ENCODE measurements at places on chromosomes 3 and 15.

- no peak for DNase-seq
These were observed 239.0 kb upstream of the LRTM1 start for GRCh38 chr3:55166576-55167555.

DNA sequence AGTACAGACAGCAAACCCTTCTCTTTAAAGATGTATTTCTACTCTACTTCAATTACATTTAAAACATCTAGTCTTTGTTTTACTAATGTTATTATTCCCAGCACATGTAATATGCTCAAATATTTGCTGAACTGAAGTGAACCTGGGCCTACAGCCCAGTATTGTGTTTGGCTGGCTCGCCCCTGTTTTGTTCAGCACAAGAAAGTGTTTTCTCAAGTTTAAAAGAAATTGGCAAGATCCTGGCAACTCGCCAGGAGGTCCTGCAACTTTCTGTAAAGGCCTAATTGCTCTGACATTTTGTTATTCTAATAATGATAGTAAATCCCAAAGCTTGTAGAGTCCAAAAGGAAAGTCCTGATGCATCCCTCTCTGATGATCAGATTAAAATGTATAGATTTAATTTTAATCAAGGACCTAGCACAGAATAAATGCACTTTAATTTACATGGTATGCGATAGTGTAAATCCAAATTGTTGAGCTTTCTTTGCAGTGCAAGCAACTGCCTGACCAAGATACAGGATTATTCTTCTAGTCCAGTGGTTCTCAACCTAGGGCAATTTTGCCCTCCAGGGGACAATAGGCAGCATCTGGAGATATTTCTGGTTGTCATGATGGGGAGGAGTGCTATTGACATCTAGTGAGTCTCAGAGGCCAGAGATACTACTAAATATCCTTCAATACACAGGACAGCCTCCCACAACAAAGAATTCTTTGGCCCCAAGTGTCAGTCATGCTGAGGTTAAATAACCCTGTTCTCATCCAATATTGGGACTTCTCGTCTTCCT, 35.7 kb upstream of the TMOD3 start:
- no peak for DNase-seq

DNA sequence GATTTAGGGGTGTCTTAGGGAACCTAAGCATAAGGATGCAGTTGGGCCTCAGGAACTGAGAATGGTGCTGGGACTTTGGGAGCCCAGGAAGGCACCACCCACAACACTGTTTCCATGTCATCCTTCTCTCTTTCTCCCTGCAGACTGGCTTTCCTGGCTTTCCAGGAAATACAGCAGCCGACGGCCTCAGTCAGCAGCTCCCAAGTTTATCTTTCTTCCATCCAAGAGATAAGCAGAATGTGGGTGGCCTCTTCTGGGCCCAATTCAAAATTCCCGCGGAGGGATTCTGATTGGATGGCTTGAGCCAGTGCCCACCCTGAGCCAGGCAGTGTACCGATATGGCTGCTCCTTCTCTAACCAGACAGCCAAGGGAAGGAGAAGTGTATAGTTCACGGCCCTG, 4.5 kb upstream of the CLN6 start:
- no peak for DNase-seq

DNA sequence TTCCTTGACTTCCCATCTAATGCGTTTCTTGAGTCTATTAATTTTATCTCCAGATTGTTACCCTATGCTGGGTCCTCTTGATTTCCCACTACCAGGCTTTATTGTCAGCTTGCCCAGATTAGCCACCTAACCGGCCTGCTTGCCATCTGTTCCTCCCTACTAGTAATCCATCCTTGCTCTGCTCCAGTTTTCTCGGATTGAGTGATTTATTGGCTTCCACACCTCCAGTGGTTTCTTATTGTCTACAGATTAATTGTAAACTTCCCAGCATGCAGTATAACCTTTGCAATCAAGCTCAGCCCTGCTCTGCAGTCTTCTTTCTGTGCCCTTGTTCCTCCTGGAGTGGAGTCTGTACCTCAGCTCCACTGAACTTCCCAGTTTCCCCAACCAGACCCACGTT, 63.4 kb downstream of the ARHGEF26 start:
- DNase-seq: peak; percentile 47

- no peak for DNase-seq
These were observed 490.4 kb upstream of the PROK2 start for GRCh38 chr3:72275331-72275751.

DNA sequence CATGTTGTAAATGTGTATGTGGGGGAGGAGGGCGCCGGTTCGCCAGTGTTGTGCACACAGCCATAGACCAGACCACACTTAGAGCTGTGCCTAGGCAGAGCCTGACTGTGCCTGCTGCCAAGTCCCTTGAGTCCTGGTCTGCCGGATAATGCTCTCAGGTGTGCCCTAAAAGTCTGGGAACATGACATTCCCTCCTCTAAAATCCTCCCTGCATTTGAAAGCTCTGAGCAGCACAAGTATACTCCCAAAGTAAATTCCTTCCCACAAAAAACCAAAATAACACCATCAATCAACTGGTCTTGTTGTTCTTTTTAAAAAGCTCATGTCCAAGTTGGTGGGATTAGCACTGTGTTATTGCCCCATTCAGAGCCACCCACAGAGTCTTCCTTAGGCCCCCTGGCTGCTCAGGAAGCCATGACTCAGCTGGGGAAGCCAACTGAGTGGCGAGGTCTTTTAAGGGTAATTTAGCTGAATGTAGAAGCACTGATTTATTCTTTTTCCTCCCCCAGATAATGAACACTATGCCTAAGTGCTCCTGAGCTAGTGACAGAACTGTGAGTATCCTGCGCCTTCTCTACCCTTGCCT, 147.8 kb upstream of the MCTP2 start:
- DNase-seq: no peak

DNA sequence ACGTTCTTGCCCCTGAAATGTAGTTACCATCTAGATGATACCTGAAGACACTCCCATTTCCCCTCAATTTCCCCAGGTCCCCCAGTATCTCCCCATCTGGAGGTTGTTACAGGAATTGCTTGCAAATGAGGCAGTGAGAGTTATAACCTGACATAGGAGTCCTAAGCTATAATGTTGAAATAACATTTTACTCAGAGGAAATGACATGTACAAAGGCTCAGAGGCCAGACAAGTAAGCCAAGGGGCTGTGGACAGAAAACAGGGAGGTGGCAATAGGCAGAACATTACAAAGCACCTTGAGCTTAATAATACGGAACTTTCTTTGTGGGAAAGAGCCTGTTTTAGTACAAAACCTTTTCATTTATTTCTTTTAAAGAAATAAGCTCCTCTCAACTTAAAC, 171.9 kb downstream of the FRMD5 start:
- no peak for DNase-seq

DNA sequence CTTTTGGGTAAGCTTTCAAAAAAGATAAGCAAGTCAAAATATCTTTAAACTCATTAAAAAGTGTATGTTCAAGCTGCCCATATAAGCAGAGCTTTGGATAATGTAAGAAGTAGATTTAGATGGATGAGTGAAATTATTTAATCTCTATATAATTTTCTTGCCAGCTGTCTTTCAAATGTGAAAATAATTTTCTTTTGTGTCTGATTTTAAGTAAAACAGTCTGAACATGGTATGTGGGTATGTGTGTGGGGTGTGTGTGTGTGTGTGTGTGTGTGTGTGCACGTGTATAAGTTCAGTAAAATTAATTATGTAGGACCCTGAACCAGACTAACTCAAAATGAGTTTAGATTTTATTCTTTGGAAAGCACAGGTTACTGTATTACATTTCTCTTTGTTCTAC, 155.2 kb upstream of the CGNL1 start:
- DNase-seq: no peak

GRCh38 chr15:88250826-88251225, 5.7 kb downstream of the NTRK3 start:
- no peak for DNase-seq

- DNase-seq: no peak
These were observed 5.3 kb downstream of the COPG1 start for GRCh38 chr3:129254536-129255230.

- DNase-seq: no peak
These were observed 84.2 kb upstream of the WNT5A start for GRCh38 chr3:55571216-55571813.

- DNase-seq: no peak
These were observed 357.5 kb upstream of the CADM2 start for GRCh38 chr3:84601303-84601702.

- no peak for DNase-seq
These were observed 364.0 kb upstream of the RBMS3 start for GRCh38 chr3:28916713-28917499.

DNA sequence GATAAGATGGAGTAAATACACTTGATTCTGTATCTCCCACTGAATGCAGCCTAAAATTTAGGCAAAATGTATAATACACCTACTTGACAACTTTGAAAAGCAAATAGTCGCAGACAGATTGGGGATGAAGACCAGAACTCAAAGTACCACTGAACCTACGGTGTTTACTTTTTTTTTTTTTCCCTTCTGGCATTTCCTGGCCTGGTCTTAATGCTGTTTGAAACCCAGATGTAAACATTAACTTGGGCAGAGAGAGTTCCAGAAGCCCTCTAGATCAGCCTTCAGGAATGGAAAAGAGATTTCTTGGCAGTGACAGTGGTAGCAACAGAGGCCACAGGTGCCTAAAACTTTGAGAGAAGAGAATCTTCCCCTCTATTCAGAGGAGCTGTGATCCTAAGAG, 27.8 kb downstream of the ALPK3 start:
- DNase-seq: no peak

DNA sequence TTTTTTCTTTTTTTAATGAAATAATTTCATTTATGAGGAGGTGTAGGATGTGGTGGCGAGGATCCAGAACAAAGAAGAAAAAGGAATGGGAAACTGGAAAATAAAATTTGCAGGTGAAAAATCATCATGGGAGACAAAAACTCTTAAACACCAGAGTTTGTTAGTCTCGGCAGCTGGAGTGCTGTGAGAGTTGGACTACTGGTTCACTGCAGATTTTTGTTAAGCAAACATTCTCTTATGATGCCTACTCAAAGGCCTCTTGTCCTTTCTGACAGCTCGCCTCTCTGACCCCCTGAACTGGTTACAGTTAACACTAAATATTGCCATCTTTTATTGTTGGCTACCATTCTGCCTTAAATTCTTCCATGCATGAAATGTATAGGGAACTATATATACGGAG, 152.4 kb upstream of the DPH6 start:
- DNase-seq: no peak

DNA sequence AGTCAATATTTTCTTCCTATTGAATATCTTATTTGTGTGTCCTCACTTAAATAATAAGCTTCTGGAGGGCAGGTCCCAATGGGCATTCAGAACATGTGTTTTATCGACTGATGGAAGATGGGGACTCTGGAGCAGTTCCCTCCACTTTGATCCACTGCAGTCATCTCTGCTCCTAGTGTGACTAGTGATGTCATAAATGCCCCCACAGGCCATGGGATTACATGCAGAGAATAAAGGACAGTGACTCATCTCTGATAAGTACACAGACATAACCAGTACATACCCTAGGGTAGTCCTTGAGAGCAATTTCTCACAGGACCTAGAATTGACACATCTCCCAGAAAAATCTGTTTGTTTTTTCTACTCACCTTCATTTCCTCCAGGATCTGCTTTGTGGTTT, 49.4 kb upstream of the FMN1 start:
- no peak for DNase-seq

DNA sequence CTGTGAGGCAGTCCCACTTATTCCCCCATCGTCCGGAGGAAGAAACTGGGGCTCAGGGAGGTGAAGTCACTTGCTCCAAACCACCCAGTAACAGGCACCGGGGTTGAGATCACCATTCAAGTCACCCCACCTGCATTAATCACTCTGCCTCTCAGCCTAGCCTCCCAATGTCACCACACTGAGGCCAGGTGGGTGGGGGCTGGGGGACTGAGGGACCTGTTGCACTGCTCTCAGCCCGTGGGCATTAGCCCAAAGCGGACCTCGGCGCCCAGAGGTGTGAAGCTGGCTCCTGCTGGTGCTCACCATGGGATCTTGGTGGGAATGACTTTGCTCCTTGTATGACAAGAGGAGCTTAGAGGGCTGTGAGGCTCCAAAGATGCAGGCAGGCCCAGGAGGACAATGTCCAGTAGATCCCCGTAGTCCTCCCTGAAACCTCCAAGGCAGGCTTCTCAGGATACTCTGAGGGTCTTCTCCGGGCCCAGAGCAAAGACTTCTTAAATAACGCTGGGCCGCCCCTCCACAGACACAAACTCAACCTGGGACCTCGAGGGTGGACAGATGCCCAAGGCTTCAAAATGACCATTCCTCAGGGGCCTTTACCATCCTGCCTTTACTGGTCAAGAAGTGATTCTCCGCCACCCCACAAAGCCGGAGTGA, 1.7 kb downstream of the NT5DC2 start:
- DNase-seq: no peak

- DNase-seq: no peak
These were observed 11.0 kb downstream of the TRPM7 start for GRCh38 chr15:50675535-50676144.

DNA sequence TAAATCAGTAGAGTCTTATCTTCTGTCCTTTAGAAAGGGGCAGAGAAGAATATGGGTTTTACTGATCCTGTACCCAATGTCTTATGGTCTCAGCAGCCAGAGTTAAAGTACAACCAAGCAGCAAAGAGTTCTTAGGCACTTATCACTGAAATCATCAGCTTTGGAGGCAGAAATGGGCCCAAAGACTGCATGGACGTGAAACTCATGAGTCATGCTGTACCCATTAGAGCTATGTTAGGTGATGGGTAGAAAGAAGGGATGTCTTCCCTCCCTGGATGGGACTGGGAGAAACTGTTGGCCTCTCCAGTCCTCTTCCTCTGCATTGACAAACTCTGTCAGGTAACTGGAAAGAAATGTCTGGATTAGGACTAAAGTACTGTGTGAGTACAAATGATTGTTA, 63.4 kb downstream of the EOMES start:
- DNase-seq: no peak

- no peak for DNase-seq
These were observed 747 bp downstream of the SORD start for GRCh38 chr15:45023659-45024225.

- DNase-seq: no peak
These were observed 157.8 kb upstream of the CTNNB1 start for GRCh38 chr3:41041462-41041861.
